ENCODE measurements at places on chromosomes 13 and 19.

GRCh38 chr19:3668331-3669081 is 31.8 kb downstream of the PIP5K1C start:
- DNase-seq = peak; percentile 17

DNA sequence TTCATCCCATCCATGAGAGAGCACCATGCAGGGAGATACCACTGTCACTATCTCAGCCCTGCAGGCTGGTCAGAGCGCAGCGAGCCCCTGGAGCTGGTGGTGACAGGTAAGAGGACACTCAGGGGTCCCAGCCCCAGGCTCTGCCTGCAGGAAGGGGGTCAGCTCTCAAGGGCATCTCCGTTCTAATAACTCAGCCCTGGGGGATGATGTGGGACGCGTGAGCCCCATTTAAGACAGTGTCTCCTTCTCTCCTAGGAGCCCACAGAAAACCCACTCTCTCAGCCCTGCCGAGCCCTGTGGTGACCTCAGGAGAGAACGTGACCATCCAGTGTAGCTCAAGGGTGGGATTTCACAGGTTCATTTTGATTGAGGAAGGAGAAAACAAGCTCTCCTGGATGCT is 15.5 kb upstream of the KIR3DL3 start:
- DNase-seq = no peak

DNA sequence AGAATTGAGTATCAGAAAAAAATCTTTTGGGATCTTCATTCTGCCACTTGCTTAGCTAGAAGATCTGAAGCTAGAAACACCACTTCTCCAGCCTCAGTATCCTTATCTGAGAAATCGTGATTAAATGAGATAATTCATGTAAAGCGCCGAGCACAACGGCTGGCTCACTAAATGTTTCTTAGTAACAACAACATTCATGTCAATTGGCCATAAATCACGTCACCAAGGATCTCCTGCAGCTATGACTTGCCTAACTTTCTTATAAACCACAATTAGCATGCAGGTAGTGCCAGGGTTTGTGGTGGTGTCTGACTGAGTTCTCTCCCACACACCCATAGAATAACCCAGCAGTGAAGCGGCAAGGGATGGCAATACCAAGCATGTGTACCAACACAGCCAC is 501.3 kb downstream of the EFNB2 start:
- DNase-seq = peak; percentile 91

DNA sequence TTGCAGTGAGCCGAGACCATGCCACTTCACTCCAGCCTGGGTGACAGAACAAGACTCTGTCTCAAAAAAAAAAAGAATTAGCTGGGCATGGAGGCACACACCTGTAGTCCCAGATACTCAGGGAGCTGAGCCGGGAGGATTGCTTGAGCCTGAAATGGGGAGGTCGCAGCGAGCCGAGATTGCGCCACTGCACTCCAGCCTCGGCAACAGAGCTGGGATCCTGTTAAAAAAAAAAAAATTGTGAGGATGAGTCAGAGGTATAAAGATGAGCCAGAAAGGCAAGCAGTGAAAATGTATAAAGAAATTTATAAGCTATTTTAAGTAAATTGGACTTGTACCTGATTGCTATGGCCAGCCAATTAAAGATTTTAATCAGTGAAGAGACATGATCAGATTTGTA is 21.1 kb downstream of the KBTBD6 start:
- DNase-seq = peak; percentile 59

DNA sequence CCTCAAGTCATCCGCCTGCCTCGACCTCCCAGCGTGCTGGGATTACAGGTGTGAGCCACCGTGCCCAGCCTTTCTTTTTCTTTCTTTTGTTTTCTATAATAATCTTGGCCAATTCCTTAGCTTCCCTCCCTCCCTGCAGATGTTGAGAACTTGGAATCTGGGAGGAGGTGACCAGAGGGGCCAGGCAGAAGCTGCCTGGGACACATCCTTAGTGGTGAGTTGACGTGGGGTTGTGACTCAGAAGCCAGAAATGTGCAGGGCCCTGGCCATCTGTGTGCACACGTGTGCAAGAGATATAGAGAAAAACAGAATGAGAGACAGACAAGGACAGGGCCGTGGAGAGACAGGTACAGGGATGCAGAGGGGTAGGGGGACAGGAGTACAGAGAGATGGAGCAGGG is 154.3 kb downstream of the SIPA1L3 start:
- peak; percentile 14 for DNase-seq

DNA sequence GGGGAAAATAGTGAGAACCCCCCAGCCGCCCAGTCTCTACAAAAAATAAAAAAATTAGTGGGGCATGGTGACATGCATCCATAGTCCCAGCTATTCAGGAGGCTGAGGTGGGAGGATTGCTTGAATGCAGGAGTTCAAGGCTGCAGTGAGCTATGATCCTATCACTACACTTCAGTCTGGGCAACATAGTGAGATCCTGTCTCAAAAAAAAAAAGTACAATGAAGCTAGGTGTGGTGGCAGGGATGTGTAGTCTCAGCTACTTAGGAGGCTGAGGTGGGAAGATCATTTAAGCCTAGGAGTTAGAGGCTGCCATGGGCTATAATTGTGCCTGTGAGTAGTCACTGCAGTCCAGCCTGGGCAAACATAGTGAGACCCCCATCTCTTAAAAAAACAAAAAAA is 8.9 kb downstream of the PCCA start:
- DNase-seq = no peak

DNA sequence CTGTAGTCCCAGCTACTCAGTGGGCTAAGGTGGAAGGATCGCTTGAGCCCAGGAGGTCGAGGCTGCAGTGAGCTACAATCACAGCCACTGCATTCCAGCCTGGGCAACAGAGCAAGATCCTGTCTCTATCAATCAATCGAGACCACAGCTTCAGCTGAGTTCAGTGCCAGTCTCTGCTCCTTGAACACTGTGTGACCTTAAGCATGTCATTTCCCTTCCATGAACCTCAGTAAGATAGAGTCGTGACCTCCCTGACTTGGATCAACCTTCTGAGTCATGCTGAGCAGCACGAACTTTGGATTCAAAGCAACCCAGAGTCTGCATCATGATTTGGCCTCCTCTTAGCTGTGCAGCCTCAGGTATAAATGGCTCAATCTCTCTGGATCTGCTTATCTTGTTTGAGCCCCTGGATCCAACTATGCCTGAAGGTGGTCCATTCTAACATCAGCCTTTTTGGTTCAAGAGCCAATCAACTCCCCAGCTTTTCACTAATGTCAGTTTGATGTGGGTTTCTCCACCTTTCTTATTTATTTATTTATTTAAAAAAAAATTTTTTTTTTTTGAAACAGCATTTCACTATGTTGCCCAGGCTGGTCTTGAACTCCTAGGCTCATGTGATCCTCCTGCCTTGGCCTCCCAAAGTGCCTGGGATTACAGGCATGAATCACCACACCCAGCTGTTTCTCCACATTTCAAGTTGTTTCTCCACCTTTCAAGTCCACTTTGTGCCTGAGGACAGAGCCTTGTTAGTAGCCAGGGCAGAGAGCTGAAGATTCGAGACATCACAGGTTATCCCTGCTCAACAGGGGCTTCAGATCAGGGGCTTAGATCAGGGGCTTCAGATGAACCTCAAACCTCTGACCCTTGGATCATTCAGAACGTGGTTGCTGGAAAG is 26.4 kb downstream of the PTPRS start:
- no peak for DNase-seq

DNA sequence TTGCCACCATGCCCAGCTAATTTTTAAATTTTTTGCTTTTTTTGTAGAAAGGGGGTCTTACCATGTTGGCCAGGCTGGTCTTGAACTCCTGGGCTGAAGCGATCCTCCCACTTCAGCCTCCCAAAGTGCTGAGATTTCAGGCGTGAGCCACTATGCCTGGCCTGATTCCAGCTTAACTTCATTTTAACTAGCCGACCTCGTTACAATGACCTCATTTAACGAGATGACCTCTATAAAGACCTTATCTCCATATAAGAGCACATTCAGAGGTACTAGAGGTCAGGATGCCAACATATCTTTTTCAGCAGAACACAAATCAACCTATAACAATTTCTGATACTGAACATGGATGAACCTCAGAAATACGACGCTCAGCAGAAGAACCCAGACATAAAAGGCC is 10.6 kb downstream of the KCNN1 start:
- no peak for DNase-seq

DNA sequence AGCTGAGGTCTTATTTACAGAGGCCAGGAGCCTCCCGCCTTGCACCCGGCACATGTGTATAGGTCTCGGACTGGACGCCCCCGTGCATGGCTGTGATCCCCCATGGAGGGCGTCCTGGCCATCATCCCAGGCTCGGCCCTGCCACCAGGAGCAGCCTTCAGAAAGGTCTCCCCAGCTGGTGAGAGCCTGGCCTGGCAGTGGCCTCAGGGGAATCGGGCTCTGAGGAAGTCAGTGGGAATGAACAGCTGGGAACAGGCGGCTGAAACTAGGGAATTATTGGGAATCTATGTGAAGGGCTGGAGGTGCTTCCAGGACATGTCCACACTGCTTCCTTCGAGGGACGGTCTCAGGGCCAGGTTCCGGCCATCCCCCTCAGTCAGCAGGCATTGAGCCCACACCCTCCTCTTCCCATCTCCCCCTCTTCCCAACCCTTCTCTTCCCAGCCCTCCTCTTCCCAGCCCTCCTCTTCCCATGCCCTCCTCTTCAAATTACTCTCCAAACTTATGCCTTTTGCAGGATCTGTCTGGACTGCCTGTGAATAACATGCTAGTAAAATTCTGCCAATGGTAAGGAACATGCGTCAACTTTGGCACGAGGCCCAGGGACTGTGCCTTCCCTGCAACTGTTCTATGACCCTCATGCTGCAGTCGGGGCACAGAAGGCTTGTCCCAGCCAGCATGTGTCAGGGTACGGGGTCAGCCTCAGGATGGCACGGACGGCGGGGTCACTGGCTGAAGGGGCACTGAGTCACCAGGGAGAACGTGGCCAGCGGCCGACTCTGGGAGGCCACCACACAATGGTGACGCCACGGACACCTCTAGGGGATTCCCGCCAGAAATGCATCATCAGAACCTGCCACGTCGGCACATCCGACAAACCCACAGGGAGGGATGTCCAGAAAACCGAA is 24.2 kb upstream of the C13orf46 start:
- DNase-seq = no peak

- no peak for DNase-seq
These were observed 114.4 kb upstream of the TMTC4 start for GRCh38 chr13:100789025-100789424.

GRCh38 chr13:73984949-73985691 is 149.1 kb downstream of the KLF12 start:
- no peak for DNase-seq

DNA sequence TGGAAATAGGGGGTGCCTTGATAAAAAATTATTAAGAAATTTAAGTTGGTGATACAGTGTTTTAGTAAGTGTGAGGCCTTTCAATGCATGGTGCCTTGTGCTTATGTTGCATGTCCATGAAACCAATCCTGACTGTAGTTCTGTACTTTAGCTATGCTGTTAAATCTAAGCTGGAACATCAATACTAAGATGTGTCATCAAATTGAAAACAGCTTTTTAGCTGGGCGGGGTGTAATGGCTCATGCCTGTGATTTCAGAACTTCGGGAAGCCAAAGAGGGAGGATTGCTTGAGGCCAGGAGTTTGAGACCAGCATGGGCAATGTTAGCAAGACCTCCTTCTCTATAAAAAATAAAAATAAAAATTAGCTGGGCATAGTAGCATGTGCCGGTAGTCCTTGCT is 930.3 kb upstream of the PCDH9 start:
- no peak for DNase-seq

- DNase-seq = no peak
These were observed 33.3 kb upstream of the ALOX5AP start for GRCh38 chr13:30702006-30702405.

DNA sequence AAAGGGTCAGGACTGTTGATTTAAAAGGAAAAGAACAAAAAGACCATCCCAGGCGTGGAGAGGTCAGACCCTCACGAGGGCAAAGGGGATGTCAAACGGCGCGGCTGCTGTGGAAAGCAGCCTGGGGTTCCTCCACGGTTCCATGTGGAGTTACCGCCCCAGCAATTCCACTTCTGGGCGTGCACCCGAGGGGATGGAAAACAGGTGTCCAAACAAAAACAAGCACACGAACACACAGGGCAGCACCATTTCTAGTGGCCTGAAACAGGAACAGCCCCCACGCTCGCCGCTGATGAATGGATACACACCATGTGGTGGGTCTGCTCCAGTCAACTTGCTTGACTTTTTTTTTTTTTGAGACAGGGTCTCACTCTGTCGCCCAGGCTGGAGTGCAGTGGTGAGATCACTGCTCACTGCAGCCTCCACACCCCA is 11.2 kb downstream of the AP3D1 start:
- DNase-seq = no peak

- no peak for DNase-seq
These were observed 61.1 kb upstream of the MCF2L start for GRCh38 chr13:112907871-112908331.

Measured in NCI-H226 (cell line).